PC-9 (cell line): ENCODE measurements at places on chromosomes 13 and 19.

- no peaks in the 10 kb centered on the region for H3K4me1 ChIP-seq
- H3K27me3 ChIP-seq = no peaks in the 10 kb centered on the region
- no peak overlapping the region for H3K27ac ChIP-seq
- no peak overlapping the region for H3K4me3 ChIP-seq
- no peak for DNase-seq
Observed at GRCh38 chr19:20912973-20913372, 10.1 kb upstream of the ZNF85 start.

DNA sequence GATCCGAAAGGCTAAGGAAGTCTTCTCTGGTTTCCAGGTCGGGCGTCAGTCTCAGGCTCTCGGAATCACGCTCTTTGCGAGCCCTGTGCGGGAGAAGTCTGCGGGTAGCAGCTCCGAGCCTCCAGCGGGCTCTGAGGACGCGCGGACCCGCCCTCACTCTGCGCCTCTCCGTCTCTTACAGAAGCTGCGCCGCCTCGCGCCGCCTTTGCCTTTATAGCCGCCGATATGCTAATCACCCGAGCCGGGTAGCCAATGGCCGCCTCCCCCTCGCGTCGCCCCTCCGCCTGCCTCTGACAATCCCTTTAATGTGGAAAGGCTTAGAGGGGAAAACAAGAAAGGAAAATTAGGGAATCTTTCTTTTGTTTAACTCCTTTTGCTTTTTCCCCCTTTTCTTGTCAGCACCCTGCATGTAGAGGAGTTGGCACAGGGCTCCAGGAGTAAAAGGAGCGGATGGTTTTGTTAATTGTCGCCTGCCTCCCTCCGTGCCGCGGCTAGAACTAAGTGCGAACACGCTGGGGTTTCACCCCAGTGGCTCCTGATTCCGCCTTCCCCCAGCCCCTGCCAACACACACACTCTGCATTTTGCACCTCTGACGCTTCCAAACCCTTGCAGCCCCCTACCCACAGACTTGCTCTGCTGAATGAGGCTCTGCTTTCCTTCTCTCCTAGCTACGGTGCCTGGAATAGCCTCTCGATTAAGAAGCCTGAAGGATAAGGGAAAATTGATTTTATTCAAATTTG is at the start of gene PCDH8:
Gene PCDH8 (minus strand): TSS at position 186 of the 741 bp plus-strand sequence. CDS start 204 bp downstream, outside the sequence.
- no peak for DNase-seq
- H3K27me3 ChIP-seq = peaks cover 14% of the 10 kb centered on the region
- no peaks in the 10 kb centered on the region for H3K36me3 ChIP-seq
- no peak within 1 kb of the TSS for H3K4me3 ChIP-seq
- no peak within 1 kb of the TSS for H3K27ac ChIP-seq

DNA sequence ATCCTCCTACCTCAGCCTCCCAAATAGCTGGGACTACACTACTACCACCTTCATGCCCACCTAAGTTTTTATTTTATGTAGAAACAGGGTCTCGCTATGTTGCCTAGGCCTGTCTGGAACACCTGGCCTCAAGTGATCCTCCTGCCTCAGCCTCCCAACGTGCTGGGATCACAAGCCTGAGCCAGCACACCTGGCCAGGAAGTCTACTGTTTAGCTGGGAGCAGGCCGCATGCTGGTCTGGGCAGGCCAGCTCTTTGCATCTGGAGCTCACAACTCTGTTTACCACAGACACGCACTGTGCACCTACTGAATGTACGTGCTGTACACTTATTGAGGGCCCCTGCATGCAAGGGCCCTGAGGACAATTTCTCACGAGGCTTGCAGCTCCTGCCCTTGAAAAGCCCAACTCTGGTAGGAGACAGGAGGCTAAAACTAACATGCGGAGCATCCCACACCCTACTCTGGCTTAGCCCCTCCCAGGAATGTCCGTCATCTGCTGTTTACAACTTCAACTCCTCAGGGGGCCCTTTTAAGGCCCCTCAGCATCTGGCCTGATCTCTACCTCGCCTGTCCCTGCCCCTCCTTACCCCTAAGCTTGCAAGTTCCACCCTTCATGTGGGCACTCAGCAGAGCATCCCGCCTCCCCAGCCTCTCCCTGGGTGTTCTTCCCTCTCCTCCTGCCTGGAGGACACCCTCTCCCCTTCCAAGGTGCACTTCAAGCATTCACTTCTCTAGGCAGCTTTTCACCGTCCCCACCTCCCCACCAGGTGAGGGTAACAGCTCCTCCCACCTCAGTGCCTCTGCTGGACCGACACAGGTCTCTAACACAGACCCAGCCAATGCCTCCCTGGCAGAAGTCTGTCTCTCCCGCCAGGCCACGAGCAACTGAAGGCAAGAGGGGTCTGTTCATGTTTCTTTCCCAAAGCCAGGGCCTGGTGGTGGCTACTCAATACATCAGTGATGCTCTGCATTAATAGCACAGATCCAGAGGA is 114.2 kb upstream of the UQCRFS1 start:
- no peaks in the 10 kb centered on the region for H3K4me1 ChIP-seq
- H3K36me3 ChIP-seq = no peaks in the 10 kb centered on the region
- H3K27ac ChIP-seq = no peak overlapping the region
- no peak overlapping the region for H3K4me3 ChIP-seq

GRCh38 chr19:15702534-15702930 is 25.3 kb upstream of the OR10H2 start:
- H3K27me3 ChIP-seq = peaks cover 7% of the 10 kb centered on the region; the same call in 1 of the 2 replicates
- peak; percentile 97 for DNase-seq
- no peak overlapping the region for H3K4me3 ChIP-seq
- no peak overlapping the region; the same call in 1 of the 2 replicates for H3K27ac ChIP-seq
- H3K4me1 ChIP-seq = peaks cover 19% of the 10 kb centered on the region
- H3K36me3 ChIP-seq = no peaks in the 10 kb centered on the region

- DNase-seq = no peak
- H3K27ac ChIP-seq = no peak overlapping the region
- no peak overlapping the region for H3K4me3 ChIP-seq
- no peaks in the 10 kb centered on the region for H3K36me3 ChIP-seq
- H3K4me1 ChIP-seq = no peaks in the 10 kb centered on the region
Observed at GRCh38 chr13:114025714-114026431, 52.0 kb upstream of the C13orf46 start.

GRCh38 chr19:1854542-1855039 is 6.3 kb upstream of the REXO1 start:
- H3K4me3 ChIP-seq = no peak overlapping the region
- no peaks in the 10 kb centered on the region for H3K36me3 ChIP-seq
- H3K4me1 ChIP-seq = peaks cover 11% of the 10 kb centered on the region; the same call in 1 of the 2 replicates
- H3K27ac ChIP-seq = no peak overlapping the region
- no peaks in the 10 kb centered on the region for H3K27me3 ChIP-seq

GRCh38 chr13:95643936-95644598 is 439 bp downstream of the DZIP1 start:
- DNase-seq = no peak
- H3K4me1 ChIP-seq = peaks cover 7% of the 10 kb centered on the region
- no peak overlapping the region for H3K4me3 ChIP-seq

DNA sequence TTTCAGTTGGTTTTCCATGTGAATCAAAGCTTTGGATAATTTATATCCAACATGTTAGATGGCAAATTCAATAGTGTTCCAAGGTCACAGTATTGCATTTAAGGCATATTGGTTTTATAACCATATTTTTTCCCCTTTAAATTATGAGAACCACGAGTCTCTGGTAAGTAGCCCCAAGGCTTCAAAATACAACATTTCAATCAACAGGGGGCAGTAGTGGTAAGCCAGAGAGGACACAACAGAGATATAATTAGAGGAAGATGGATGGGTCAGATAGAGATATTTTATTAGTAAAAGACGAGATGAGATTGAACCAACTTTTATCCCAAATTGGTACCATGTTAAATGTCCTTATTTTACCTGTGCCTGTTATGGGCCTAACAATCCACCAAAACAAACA is 53.1 kb downstream of the KL start:
- no peak overlapping the region for H3K27ac ChIP-seq
- no peak overlapping the region for H3K4me3 ChIP-seq
- no peak for DNase-seq

- no peaks in the 10 kb centered on the region for H3K27me3 ChIP-seq
- DNase-seq = no peak
- no peaks in the 10 kb centered on the region for H3K36me3 ChIP-seq
- no peaks in the 10 kb centered on the region for H3K4me1 ChIP-seq
Observed at GRCh38 chr13:50721672-50721992, 121.9 kb downstream of the DLEU7 start.

DNA sequence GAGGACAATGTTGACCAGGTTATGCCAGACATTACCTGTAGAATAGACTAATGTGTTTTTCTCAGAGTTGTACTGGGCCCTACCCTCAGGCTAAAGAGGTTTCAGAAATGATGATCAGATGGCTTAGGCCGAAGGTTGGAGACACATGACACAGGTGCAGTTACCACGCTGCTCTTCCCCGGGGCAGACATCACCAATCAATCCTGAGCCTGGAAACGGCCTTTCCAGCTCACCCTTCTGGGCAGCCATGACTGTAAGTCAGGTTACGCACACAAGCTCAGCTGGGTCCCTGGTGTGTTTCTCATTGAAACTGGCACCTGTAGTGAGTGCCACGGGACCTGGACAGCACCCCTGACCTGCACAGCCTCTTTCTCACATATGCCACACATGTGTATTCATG is 299.3 kb downstream of the UQCRFS1 start:
- DNase-seq = no peak
- no peaks in the 10 kb centered on the region for H3K4me1 ChIP-seq
- peaks cover 69% of the 10 kb centered on the region for H3K27me3 ChIP-seq
- H3K36me3 ChIP-seq = no peaks in the 10 kb centered on the region
- H3K4me3 ChIP-seq = no peak overlapping the region

GRCh38 chr13:51269039-51269438 is 46.8 kb downstream of the FAM124A start:
- no peaks in the 10 kb centered on the region for H3K4me1 ChIP-seq
- no peak overlapping the region for H3K4me3 ChIP-seq
- peaks cover 54% of the 10 kb centered on the region for H3K27me3 ChIP-seq
- H3K36me3 ChIP-seq = no peaks in the 10 kb centered on the region
- no peak overlapping the region for H3K27ac ChIP-seq
- no peak for DNase-seq

- H3K4me3 ChIP-seq = no peak overlapping the region
- no peaks in the 10 kb centered on the region for H3K36me3 ChIP-seq
- no peaks in the 10 kb centered on the region for H3K27me3 ChIP-seq
- H3K4me1 ChIP-seq = no peaks in the 10 kb centered on the region
- H3K27ac ChIP-seq = no peak overlapping the region
Observed at GRCh38 chr13:58429917-58430316, 798.4 kb downstream of the PCDH17 start.

DNA sequence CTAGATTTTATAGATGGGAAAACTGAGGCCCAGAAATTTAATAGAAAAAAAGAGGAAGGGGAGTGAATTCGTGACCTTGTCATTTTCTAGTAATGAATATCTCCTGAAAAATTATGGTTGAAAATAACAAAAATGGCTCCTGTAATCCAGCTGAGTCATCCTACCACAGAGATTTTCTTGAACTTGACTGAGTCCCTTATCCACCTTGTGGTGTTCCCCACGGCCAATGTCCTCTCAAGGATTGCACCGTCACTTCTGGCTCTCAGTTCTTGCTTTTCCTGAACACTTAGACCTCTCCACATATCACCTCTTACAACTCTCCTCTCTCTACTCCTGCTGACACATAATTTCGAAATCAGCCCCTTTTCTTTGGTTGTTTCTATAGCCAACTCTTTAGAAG is 1.2 kb upstream of the KATNAL1 start:
- H3K4me1 ChIP-seq = peaks cover 16% of the 10 kb centered on the region
- H3K36me3 ChIP-seq = no peaks in the 10 kb centered on the region
- H3K27me3 ChIP-seq = no peaks in the 10 kb centered on the region

DNA sequence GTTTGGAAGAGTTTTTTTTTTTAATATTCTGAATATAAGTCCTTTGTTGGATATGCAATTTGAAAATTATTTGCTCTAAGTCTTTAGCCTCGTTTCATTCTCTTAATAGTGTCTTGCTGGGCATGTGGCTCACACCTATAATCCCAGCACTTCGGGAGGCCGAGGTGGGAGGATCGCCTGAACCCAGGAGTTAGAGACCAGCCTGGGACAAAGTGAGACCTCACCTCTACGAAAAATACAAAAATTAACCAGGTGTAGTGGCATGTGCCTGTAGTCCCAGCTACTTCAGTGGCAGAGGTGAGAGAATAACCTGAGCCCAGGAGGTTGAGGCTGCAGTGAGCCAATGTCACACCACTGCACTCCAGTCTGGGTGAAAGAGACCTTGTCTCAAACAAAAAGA is 87.3 kb upstream of the UBAC2 start:
- H3K27ac ChIP-seq = no peak overlapping the region
- no peaks in the 10 kb centered on the region for H3K36me3 ChIP-seq
- no peaks in the 10 kb centered on the region for H3K27me3 ChIP-seq
- DNase-seq = no peak
- no peak overlapping the region for H3K4me3 ChIP-seq

- no peaks in the 10 kb centered on the region for H3K36me3 ChIP-seq
- H3K4me1 ChIP-seq = no peaks in the 10 kb centered on the region
- no peak overlapping the region for H3K4me3 ChIP-seq
- peaks cover 94% of the 10 kb centered on the region for H3K27me3 ChIP-seq
Observed at GRCh38 chr19:30084390-30084819, 142.4 kb downstream of the URI1 start.

DNA sequence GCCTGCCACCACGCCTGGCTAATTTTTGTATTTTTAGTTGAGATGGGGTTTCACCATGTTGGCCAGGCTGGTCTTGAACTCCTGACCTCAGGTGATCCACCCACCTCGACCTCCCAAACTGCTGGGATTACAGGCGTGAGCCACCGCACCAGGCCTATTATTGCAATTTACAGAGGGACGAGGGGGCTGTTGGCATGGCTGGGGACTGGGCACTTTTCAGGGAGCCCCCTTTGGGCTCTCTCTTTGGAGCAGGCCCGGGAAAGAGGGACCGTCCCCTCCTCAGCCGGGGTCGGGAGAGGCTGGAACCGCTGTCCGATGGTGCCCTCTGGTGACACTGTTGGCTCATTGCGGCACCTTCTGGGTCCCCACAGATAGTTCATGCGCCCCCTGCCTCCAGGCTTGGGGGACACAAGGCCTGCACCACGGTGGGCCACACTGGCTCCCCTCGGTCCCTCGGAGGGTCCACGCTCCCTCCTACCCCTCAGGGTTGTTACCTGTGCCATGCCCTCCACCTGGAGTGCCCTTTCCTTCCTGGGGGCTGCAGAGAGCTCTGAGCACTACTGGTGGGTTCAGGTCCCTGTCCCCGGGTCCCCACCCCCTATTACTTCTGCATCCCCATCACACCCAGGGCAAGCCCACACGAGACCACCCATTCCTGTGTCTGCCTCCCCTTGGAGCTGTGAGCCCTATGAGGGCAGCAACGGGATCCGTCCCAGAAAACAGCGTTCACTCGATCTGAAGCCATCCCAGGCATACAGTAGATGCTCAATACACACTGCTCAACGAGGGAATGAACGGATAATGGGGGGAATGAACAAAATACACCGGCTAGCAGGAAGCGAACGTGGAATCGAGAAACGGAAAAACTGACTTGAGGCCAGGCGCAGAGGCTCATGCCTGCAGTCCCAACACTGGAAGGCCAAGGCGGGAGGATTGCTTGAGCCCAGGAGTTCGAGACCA is 12.5 kb downstream of the FEM1A start:
- H3K27me3 ChIP-seq = no peaks in the 10 kb centered on the region
- H3K4me1 ChIP-seq = peaks cover 21% of the 10 kb centered on the region
- no peak overlapping the region for H3K27ac ChIP-seq
- DNase-seq = peak; percentile 52

- no peaks in the 10 kb centered on the region for H3K27me3 ChIP-seq
- H3K27ac ChIP-seq = no peak overlapping the region
- DNase-seq = no peak
- no peak overlapping the region for H3K4me3 ChIP-seq
- H3K36me3 ChIP-seq = no peaks in the 10 kb centered on the region
Observed at GRCh38 chr13:95544293-95544692, 8.2 kb upstream of the CLDN10 start.

GRCh38 chr19:2034729-2035589 is 16.1 kb downstream of the MKNK2 start:
- H3K4me3 ChIP-seq = peak overlapping the region; percentile 56; the same call in 1 of the 2 replicates
- H3K27ac ChIP-seq = peak overlapping the region; percentile 42
- no peaks in the 10 kb centered on the region for H3K27me3 ChIP-seq
- no peaks in the 10 kb centered on the region for H3K36me3 ChIP-seq
